T-helper 1 cell (primary cell): ENCODE measurements at places on chromosomes 5 and 9.

DNA sequence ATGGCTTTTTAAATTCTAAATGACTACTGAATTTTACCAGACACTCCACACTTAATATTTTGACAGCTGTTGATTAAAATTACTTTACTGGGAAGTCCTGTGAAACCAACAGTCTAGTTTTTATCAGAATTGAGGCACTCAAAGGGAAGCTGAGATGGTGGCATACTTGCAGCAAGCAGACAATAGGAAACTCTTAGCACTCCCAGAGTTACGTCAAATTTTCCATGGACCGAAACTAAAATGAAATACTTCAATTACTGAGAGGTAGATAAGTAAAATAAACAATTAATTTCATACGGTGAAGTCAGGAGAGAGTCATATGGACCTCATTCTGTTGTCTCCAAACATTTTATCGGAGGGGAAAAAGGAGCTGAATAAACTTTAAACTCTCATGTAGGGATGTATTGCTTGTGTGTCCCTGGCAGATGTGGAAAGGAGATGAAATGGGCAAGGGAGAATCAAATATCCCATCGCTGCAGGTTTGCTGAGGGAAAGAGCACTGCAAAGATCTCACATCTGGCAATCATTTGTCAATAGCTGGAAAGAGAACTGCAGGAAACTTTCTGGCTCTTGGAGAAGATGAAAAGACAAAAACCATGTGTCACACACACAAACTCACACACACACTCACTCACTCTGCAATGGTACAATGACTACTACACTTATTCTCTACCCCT lies 189.4 kb downstream of the BNC2 start:
- no peak for DNase-seq

DNA sequence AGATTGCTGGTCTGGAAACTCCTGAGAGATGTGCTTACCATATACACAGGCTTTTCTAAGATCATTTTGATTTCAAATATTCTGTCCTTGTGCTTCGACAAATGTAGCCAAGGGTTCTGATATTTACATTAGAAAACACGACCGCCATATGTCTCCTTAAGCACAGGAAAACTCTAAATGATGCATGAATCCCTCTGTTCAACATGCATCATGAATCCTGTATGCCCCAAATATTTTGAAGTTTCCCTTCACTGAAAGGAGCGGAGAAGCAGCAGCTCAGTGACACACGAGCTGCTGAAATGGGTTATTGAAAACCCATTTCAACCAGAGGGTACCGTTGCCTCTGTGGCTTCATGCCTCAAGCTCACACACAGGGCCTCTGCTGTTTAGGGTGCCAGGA lies 74.4 kb downstream of the NREP start:
- no peak for DNase-seq

DNA sequence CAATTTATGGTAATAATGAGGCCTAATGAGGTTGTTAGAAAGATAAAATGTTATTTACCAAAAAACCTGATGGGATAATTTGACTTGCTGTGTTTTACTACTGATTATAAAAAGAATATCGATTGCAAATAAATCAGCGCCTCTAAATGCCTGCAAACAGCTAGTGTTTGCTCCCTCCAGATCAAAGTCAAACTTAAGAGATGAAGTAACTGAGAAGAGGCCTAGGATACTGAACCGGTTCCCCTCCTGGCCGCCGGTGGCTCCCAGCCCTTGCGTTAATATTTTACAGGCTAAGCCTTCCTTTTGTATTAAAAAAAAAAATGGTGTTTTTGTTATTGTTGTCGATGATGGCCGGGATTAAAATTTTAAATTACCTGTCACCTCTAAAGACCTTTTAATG lies 2.6 kb downstream of the IRX1 start:
- no peak for DNase-seq

GRCh38 chr5:76367623-76368371 lies 35.3 kb upstream of the IQGAP2 start:
- DNase-seq: no peak

- DNase-seq: no peak
Measured at GRCh38 chr5:102539996-102540728, 41.4 kb upstream of the SLCO6A1 start.

- DNase-seq: no peak
Measured at GRCh38 chr9:132312873-132313272, 41.9 kb downstream of the SETX start.

GRCh38 chr5:74382123-74382855 lies 258.2 kb downstream of the ENC1 start:
- DNase-seq: no peak

GRCh38 chr5:106399391-106399790 lies 1271.3 kb downstream of the EFNA5 start:
- no peak for DNase-seq

DNA sequence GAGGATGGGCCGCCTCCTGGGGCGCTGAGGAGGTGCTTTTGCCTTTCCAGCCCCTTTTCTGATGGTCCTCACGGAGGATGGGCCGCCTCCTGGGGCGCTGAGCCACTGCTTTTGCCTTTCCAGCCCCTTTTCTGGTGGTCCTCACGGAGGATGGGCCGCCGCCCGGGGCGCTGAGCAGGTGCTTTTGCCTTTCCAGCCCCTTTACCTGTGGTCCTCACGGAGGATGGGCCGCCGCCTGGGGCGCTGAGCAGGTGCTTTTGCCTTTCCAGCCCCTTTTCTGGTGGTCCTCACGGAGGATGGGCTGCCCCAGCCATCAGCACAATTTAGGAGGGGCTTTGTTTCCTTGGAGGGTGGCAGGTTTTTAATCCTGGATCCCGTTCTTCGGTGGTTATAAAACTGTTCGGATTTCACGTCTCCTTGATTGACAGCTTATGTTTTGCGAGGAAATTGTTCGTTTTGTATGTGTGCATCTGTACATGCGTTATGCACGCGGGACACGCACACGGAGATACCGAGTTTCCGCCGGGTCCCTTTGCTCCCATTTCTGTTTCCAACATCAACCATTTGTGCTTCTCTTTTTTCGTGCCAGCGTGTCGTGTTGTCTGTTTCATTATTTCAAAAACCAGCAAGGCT lies 34.7 kb upstream of the SLC9A3 start:
- DNase-seq: no peak

DNA sequence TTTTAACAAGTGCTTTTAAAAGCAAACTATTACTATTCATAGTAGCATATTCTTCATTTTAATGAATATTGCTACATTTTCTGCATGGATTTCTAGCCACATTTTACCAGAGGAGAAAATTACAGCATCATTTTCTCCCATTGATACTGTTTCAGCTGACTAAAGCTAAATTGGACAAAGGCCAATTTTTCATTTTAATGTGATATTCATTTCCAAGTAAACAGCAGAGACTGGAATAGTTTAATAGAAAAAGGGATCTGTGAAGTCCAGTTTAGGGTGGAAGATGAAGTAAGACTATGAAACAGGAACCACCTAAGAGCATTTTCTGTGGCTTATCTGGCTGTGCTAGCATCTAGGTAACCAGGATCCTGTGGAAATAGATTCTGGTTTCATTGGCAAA lies 128.1 kb downstream of the GIN1 start:
- DNase-seq: no peak

GRCh38 chr9:96318921-96319565 lies 17.1 kb upstream of the HSD17B3 start:
- DNase-seq: no peak

DNA sequence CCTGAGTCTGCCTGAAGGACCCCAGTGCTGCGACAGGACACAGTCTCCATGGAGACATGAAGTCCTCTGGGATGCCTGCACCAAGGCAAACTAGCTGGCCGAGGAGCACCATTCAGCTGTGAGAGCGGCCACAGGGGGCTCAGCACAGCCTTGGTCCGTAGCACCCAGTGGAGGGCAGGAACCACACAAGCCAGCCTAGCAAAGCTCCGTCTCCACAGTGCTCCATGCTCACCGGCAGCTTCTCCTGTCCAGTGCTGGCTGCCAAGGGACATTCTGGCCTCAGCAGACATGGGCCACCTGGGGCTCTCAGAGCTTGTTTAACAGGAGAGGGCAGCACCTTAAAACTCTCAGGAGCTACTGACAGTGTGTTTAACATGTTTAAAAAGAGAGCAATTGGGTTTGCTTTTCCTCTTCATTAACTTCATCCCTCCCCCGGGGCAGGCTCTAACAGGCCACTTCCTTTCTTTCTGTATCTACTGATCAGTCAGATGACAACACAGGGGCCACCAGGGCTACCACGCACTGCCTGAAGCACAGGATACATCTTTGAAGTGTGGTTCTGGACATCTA lies 57.0 kb downstream of the SECISBP2 start:
- DNase-seq: peak; percentile 34

DNA sequence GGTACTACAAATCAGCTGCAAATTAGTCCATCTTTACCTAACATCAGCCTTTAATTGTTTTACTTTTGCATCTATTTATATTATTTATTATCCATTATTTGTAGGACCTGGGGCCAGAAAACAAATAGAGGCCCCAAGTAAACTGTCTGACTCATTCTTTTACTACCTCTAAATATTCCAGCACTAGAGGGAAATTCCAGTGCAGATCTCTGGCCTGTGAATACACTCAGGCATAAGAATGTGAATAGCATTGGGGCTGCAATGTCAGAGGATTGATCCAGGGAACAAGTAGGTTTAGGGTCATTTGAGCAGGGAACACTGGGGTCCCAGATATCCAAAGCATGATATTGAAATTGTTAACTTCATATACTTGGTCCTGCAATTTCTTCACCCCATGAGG lies 176.6 kb upstream of the TYRP1 start:
- no peak for DNase-seq

GRCh38 chr9:128103589-128103962 lies 24.0 kb downstream of the PTGES2 start:
- peak; percentile 32 for DNase-seq

DNA sequence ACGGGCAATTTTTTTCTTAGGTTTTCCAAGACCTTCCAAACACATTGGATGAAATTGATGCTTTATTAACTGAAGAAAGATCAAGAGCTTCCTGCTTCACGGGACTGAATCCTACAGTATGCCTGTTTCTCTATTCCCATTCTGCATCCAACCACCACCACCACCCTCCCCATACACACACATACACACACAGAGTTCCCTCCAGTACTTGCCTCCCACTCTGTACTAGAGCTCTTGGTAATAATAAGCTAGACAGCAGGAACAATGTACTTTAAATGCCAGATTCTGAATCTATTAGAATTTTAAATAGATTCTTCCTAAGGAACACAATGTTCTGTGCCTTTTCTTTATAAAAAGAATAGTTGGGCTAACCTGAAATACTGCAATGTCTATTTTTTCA lies 67.4 kb downstream of the KLF9 start:
- no peak for DNase-seq

- no peak for DNase-seq
Measured at GRCh38 chr5:91212714-91213092, 170.4 kb downstream of the ARRDC3 start.

DNA sequence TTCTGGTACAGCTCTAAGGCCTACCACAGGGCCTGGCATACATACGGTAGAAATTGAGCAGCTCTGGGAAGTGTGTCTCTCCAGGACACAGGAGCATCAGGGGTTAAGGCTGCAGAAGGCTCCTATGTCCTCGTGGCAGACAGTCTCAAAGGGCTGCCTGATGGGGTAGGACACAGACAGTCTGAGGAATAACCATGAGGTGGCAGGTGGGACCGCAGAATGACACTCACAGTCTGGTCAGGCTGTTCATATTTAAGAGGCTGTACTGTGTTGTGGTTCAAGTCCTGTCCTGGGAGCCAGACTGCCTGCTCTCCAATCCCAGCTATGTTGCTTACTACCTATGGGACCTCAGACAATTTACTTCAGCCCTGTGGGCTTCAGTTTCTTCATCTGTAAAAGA lies 217.1 kb downstream of the TRIM32 start:
- DNase-seq: no peak

- DNase-seq: no peak
Measured at GRCh38 chr5:54837981-54838380, 147.4 kb downstream of the ESM1 start.

GRCh38 chr5:73892806-73893205 lies 266.8 kb downstream of the ARHGEF28 start:
- no peak for DNase-seq

DNA sequence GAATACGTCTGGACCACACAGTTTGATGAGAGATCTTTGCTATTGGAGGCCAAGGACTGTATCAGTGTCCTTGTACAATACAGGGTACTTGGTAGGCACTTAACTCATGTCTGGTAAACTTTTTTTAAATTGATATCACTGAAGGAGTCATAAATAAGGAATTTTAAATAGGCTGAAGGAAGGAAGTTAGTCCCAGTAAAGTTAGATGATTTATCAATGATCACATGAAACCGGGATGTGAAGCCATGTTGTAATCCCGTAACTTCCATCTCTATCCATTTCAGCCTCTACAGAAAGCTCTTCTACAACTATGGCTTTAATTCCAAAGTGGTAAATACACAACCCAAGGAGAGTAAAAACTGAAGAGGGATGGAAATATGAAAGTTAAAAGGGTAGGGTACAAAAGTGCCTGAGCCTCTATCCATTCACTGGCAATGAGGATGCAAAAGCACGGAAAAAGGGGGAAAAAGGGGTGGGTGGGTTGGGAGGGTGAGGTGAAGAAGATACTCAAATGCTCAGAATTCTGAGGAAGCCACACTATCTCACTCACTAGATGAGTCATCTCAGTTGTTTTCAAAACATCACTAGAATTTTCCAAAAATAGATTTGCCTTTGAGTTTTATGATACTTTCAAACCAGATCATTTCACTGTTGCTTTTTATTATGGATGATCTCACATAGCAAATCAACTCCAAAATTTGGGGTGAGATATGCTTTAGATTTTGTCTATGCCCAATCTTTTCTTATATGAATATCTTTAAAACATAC lies 1053.5 kb downstream of the NR2F1-AS1 start:
- no peak for DNase-seq

- no peak for DNase-seq
Measured at GRCh38 chr9:8760000-8760767, 960.6 kb upstream of the DMAC1 start.

- no peak for DNase-seq
Measured at GRCh38 chr9:966870-967269, 9.6 kb upstream of the DMRT3 start.

DNA sequence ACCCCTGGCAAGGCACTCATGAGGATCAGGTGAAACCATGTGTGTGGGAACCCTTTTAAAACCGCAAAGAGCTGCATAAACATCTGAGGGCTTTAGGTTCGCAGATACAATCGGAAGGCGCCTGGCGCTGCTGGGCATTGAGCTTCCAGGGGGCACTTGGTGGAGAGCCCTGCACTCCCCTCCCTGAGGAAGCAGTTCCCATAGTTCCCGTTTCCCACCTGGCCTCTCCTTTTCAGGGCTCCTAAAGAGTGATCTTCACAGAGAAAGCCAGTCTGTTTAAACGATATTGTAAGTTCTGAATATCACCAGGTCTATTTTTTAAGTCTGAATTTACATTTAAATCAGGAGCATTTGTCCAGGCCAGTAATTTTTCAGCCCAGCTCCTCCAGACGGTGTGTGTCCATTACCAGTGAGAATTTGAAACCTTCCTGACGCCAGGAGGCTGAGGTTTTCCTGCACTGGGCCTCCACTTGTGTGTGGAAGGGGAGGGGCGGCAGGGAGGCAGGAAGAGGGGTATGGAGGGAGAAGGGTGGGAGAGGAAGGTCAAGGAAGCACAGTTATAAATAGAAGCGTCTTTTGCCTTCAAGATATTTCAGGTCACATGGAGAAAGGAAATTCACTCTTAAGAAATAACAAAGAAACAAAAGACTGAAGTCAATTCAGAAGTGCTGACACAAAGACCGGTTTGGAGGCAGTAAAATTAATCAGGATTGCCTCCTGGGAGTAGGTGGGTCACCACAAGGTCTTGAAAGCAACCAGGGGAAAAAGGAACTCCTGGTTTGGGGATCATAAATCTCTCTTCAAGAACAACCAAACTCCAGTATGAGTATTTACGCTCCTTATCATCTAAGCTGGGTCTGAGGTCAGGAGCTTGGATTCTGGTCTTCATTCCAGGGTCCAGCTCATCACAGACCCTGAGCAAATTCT lies 14.3 kb upstream of the MGAT1 start:
- no peak for DNase-seq

- DNase-seq: no peak
Measured at GRCh38 chr5:80153586-80154126, 102.2 kb downstream of the SERINC5 start.
